Activated CD4-positive, CD25-positive, alpha-beta regulatory T cell (primary cell): ENCODE measurements at places on chromosomes 2 and 18.

GRCh38 chr18:75377926-75378325, 49.6 kb downstream of the SMIM21 start:
- DNase-seq: no peak

- no peak for DNase-seq
Measured at GRCh38 chr2:105373895-105374401, 24.9 kb downstream of the FHL2 start.

- DNase-seq: no peak
Measured at GRCh38 chr2:219112651-219113338, 47.8 kb downstream of the NHEJ1 start.

GRCh38 chr2:5172923-5173322, 519.3 kb upstream of the SOX11 start:
- no peak for DNase-seq

- no peak for DNase-seq
Measured at GRCh38 chr2:45342-46130, 769 bp downstream of the FAM110C start.

GRCh38 chr2:121579309-121579708, 48.6 kb downstream of the RNU4ATAC start:
- DNase-seq: no peak

- no peak for DNase-seq
Measured at GRCh38 chr2:69733342-69734034, 8.4 kb upstream of the ANXA4 start.

- DNase-seq: no peak
Measured at GRCh38 chr18:22166069-22166950, 3.1 kb upstream of the GATA6 start.

GRCh38 chr2:15018814-15019213, 386.3 kb downstream of the LRATD1 start:
- DNase-seq: no peak

- no peak for DNase-seq
Measured at GRCh38 chr18:74722237-74722636, 124.6 kb downstream of the ZNF407 start.

DNA sequence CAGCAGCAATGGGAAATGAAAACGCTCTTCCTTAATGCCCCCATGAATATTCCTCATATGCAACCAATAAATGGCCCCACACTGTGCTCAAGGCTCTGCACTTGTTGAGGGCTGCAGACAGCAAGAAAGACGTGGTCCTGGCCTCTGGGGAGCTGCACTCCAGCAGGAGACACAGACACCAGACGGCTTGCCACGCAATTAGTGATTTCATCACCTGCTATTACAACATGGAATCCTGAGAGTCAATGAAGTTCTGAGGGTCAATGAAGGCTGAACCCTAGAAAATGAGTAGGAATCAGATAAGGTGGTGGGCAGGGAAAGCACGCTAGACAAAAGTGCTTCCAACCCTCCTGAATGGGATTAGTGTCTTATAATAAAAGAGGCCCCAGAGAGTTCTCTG, 18.9 kb downstream of the CREG2 start:
- no peak for DNase-seq

GRCh38 chr2:45705233-45705632, 53.8 kb downstream of the PRKCE start:
- no peak for DNase-seq

DNA sequence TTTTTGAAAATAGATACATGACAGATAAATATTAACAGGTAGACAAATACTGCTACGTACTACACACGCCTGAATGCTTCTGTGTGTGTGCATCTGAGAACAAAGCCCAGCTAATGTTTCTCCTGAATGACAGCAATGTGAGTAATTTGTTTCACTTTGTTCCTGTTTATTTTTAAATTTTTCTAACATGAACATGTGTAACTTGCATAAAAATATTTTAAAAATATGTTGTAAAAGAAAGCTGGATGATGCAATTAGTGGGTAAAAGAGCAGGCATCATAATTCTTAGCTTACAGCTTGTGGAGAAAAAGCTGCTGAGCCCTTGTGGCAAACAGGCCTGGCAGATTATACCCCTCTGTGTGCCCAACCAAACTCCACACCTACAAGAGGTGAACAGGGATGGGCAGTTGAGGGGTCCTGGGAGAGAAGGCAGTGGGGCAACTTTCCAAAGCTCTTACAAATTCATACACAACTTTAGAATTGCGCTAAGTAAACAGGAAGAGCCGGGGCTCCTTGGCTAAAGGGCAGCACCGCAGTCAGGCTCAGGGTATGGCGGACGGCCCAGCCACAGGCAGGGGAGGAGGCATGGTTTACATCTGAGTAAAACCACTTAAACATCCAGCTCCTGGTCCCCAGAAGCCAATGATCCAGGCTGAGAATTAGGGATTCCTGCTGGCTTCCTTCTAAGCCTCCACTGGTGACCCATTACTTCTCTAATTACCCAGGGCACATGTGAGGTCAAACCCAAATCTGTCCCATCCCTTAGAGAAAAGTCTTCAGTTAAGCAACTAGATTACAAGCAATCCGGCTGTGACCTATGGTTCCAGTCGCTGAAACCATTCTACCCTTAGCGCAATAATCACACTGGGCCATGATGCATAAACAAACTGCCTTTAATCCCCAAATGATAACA, 14.0 kb downstream of the PXDN start:
- DNase-seq: no peak

DNA sequence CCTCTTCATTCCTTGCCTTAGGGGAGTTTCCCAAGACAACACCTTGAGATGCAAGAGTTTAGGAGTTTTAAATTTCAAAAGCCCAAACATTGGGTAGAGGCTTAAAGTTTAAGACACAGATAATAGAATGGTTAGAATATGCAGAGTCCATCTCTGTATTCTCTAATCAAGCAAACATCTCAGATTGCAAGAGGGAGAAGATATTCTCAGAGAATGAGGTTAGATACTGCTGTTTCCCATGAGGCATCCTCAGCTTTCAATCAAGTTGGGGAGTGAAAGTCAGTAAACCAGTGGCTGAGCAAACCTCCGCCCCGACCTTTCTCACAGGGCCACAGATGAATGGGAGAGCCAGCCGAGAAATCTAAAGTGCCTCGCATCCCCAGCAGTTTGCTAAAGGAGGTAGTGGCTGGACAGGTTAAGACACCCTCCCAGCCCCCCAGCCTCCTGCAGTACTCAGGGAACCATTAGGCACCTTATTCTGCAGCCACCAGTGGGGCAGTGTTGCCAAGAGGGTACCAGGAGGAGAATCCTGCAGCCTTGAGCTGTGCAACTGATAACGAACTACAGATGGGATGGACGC, 30.0 kb downstream of the FBXO36 start:
- no peak for DNase-seq

DNA sequence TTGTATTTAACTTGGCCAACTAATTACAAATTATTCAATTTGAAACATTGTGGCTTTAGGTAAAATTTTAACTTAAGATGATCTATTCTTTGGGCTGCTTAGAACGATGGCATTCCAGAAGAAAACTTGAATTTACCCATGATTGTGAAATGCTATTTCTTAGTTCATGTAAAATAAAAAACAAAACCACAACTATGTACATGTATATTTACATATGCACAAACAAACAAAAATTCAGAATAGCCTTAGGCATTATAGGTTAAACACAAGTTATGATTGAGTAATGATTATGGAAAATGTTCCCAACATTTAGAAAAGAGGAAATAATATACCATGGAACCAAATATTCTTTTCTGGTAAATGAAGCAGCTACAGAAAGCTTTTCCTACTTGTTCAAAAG, 3.5 kb upstream of the SMCHD1 start:
- no peak for DNase-seq

DNA sequence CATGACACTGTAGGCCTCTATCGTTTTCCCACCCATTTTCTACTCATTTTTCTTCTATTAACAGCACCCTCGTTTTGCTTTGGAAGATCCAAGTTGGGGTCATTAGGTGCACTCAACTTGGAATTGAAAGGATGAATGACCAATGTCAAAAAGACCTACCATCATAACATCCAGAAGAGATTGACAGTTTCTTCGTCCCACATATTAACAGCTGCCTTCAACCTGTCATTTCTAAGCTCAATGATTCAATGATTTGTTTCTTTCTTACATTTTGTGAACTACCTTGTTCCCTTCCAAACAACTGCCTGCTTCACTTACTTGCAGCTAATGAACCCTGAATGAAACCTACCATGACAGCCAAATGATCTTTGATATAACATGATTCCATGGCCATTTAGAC, 224.0 kb upstream of the KCNH7 start:
- no peak for DNase-seq

DNA sequence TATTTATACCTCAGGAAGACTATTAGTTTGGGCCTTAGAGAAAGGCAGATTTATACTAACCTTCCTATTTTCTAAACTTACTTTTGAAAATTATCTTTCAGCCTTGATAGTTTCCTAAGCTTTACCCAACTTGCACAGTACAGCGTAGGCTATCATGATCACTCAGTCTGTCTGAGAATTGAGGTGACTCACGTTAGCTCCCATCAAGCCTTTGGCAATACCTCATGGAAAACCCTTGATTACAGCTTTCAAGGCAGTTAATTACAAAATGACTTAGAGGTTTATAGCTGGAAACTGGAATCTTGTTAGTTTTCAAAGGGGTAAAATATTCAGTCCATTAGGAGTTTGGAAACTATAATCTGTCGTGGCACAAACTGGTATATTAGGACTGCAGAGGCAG, 26.4 kb upstream of the ARMC9 start:
- DNase-seq: no peak

GRCh38 chr2:185939858-185940257, 201.3 kb downstream of the FSIP2 start:
- DNase-seq: no peak

DNA sequence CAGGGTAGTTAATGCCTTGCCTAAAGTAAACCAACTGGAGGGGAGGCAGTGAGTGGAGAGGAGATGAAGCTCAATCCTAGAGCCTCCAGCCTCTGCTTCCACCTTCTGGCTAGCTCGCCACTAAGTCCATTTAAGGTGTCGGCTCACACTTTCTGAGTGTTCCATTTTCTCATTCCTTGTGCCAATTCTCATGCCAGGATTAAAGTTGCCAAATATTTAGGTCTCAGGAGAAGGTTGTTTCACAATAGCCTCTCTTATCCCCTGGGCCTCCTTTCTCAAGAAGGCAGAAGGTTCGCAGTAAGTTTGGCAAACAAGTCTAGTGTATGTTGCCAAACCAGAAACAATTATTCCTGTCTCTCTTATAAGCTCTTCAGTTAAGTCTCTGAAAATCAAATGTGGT, 57.2 kb downstream of the TACR1 start:
- DNase-seq: no peak

- no peak for DNase-seq
Measured at GRCh38 chr18:9109523-9109922, 7.0 kb downstream of the NDUFV2 start.

DNA sequence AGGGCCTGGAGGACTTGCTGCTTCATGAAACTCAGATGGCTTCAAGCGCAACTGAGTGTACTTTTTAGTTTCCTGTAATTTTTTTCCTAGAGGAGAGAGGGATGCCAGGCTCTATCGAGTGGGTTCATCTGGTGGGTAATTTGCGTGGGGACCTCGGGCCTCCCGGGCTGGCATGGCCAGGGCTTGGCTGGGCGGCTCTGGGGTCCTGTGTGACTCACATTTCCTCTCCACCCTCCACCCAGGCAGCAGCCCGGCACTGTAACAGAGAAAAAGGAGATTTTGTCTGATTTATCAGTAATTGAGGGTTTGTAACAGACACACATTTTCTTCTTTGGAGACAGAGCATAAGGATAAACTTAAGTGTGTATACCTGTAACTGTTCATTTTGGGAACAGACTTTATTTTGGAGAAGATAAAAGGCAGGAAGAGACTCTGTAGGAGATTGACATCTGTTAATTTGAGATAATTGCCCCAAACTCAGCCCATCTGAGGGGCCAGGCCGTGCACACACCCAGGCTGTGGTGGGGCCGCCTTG, 64.3 kb downstream of the NFATC1 start:
- no peak for DNase-seq

GRCh38 chr2:61770746-61771145, 83.1 kb downstream of the FAM161A start:
- no peak for DNase-seq

DNA sequence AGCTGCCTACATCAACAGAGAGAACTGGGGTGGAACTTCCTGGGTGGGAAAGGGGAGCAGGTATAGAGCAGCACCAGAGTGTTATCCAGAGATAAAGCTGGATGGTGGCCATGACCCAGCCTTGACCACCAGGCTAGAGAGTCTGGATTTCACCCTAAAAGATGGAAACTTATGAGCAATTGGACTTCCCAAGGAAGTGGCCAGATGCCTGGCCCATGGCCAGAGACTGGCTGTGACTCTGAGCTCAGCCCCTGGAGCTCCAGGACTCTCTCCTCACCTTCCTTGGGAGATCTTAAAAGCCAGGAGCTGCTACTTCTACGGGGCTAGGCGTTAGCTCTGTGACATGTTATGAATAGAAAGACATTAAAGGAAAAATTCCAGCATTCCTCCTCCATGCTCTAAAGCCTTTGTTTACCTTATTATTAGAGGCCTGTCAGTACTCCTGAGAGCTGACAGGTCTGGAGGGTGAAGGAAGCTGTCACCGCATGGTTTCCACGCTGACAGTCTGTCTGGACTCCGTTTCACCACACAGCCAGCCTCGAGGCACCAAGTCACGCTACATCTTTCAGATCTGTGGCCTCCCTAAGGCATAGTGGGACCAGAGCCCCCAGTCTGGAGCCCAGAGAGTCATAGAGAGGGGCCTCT, 260.0 kb upstream of the SIX2 start:
- no peak for DNase-seq

DNA sequence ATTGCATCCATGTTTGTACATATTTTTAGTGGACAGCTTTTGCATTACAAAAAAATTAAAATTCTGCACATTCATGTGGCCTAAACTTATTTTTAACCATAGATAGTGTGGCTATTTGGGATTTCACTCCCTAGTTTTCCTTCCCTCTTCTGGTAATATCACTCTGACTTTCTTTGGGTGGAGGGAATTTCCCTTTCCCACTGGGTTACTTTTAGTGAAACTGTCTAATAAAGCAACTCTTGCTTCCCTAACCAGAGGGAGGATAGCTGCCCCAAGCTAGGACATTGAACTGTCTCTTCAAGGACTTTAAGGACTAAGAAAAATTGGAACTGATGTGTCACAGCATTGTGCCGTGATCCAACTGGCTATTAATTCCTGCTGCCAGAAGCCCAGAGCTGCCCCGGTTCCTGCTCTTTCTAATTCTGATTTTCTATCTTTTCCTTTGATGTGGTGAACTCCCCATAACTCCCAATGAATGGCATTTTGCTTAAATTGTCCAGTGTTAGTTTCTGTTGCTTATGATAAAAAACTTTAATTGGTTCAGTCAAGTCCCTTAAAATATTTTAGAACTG, 20.0 kb upstream of the EFR3B start:
- no peak for DNase-seq

GRCh38 chr2:80102026-80102425, 202.5 kb downstream of the LRRTM1 start:
- no peak for DNase-seq

DNA sequence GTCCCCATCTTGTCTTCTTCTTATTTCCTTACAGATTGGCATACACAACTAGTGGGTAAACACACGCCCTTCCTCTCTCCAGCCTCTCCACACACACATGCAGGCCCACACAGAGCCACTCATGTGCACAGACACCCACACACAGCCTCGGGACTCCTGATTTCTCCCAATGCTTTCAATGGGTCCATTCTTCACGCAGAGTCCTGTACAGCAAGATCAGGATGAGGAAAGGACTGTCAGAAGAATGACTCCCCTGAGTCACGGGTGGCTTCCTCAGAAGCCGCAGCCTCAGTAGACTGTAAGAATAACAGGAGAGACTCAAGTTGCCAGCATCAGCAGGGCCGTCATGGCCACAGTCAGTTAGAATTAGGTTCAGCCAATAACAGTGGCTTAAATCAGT, 109.1 kb upstream of the GLI2 start:
- DNase-seq: no peak
